Activated naive CD4-positive, alpha-beta T cell treated with anti-CD3 and anti-CD28 coated beads, Interleukin-2, amount 10 ng/mL, durations not matched to agents 7 days and 5 days (primary cell): ENCODE measurements at places on chromosomes 12 and 14.

DNA sequence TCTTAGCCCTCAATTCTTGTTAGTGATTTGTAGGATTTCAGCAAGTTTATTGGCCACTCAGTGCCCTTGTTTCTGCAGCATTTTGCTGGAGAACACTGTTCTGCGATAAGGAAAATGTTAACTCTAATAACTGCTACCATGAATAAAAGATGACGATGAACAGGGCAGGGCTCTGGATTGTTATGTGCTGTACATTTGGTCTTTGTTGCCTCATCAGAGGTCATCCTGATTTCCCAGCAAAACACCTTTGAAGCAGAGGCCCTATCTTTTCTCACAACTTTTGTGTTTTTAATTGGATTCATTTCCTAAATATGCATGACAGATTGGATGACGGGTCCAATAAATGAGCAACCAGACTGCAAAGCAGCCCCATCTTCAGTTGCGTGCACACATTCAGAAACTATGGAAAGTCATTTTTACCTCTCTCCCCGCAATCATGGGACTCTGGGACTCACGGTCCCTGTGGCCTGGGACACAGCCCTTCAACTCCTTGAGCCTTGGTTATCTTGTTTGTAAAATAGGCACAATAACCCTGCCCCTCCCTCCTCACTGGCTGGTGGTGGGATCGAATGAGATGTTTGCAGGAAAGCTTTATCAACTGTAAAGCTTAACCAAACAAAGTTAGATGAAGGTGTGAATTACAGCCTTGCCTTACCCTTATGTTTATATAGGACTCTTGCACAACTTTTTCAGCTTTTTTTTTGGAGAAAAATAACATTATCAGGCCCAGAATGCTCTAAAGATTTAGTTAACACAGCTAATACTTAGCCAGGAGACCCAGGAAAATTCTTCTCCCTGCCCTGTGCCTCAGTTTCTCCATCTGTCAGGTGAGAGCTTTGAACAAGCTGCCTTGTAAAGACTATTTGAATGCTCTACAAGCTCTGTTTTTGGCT is 45.4 kb downstream of the RPH3A start:
- no peaks in the 10 kb centered on the region for H3K36me3 ChIP-seq
- H3K4me3 ChIP-seq = no peak overlapping the region
- DNase-seq = no peak
- no peaks in the 10 kb centered on the region for H3K4me1 ChIP-seq
- H3K27ac ChIP-seq = no peak overlapping the region

- H3K27me3 ChIP-seq = peaks cover 10% of the 10 kb centered on the region
- no peak overlapping the region for H3K27ac ChIP-seq
- no peak for DNase-seq
- no peaks in the 10 kb centered on the region for H3K4me1 ChIP-seq
- no peaks in the 10 kb centered on the region for H3K36me3 ChIP-seq
Measured at GRCh38 chr12:31582155-31582554, 8.8 kb downstream of the DENND5B start.

GRCh38 chr14:23727566-23728335 is 91.6 kb downstream of the DHRS2 start:
- H3K36me3 ChIP-seq = no peaks in the 10 kb centered on the region
- no peak for DNase-seq
- no peaks in the 10 kb centered on the region for H3K27me3 ChIP-seq
- no peaks in the 10 kb centered on the region for H3K4me1 ChIP-seq
- H3K4me3 ChIP-seq = no peak overlapping the region

DNA sequence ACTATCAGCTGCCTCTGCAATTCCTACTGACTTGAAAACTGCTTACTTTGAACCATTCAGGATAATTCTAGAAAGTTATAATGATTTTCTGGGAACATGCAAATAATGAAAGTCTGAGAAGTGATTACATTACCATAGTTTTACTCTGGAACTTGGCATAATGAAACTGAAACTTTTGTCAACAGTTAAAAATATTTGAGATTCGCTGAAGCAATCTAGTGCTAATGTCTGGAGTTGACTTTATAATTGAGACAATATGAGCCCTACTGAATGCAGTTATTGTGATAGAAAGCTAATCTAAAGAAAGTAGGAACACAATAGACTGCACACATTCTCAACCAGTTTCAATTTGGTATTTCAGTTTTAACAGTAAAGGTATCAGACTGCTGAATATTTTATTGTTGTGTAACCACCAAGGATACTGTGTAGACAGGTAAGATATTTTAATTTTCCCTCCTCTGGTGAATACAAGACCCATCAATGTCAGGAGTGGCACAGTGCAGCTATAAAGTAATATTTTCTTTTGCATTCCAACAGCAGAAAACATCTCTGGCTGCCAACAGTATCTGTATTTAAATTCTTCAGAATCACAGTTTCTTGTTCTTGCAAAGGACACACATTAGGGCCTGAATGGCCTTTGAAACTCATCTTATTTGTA is 483.5 kb downstream of the ATP23 start:
- peak overlapping the region; percentile 89 for H3K27ac ChIP-seq
- no peak for DNase-seq
- no peak overlapping the region for H3K4me3 ChIP-seq
- H3K27me3 ChIP-seq = peaks cover 10% of the 10 kb centered on the region
- no peaks in the 10 kb centered on the region for H3K36me3 ChIP-seq
- peaks cover 37% of the 10 kb centered on the region for H3K4me1 ChIP-seq

DNA sequence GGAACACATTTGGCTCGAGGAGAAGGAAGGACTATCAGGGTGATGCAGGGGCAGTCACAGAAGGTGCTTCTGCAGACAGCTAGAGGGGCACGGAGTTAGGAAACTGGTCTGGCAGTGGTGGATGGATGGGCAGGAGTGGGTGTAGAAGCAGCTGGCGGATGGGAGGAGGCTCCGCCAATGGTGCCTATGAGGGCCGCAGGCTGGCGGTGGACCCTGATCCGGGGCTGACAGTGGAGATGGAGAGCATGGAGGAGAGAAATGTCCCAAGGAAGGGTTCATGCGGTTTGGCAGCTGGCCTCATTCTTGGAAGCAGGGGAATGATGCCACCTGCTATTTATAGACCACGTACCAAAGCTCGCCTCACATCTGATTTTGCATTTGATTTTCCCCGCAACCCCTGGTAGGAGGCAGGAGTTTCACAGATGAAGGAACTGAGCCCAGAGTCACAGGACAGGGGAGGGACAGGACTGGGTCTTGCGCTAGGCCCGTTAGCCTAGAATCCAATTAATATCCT is 237.1 kb downstream of the FOXN3 start:
- H3K36me3 ChIP-seq = peaks cover 8% of the 10 kb centered on the region
- H3K4me3 ChIP-seq = no peak overlapping the region
- H3K27me3 ChIP-seq = no peaks in the 10 kb centered on the region

DNA sequence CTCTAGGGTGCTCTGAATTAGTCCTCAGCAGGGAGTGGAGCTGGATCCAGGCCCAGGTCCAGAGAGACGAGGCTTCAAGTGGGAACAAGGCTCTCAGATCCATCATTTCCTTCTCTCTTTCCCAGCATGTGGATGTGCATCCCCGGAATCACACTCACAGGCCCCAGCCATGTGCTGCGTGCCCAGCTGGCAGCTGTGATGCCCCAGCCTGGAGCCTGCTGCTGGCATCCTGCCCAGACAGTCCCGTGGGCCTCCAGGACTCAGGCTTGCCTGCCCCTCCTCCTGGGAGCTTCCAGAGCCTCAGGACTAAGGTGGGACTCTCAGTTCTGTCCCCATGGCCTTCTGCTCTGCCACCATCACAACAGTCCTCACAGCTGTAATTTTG is 6.2 kb upstream of the KRT84 start:
- H3K36me3 ChIP-seq = no peaks in the 10 kb centered on the region
- H3K4me3 ChIP-seq = no peak overlapping the region
- H3K4me1 ChIP-seq = no peaks in the 10 kb centered on the region
- peaks cover 31% of the 10 kb centered on the region for H3K27me3 ChIP-seq
- DNase-seq = no peak

DNA sequence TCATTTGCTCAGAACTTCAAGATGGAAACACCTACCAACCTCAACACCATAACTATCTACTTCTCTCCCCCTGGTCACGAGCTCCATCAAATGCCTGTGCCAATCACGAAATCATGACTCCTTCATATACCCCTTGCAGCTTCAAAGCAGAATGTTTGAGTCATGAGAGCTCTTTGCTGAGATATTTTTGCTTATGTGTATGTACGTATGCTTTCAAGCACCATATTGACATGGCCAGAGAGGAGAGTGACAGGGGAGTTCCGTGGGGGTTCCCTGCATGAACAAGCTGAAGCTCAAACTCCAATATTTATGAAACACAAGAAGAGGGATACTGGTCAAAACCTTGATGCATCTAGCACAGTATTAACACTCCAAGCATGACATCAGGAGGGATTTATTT is 374.4 kb downstream of the DPF3 start:
- no peak for DNase-seq
- H3K4me1 ChIP-seq = peaks cover 84% of the 10 kb centered on the region
- H3K36me3 ChIP-seq = peaks cover 42% of the 10 kb centered on the region
- peak overlapping the region; percentile 98 for H3K27ac ChIP-seq

DNA sequence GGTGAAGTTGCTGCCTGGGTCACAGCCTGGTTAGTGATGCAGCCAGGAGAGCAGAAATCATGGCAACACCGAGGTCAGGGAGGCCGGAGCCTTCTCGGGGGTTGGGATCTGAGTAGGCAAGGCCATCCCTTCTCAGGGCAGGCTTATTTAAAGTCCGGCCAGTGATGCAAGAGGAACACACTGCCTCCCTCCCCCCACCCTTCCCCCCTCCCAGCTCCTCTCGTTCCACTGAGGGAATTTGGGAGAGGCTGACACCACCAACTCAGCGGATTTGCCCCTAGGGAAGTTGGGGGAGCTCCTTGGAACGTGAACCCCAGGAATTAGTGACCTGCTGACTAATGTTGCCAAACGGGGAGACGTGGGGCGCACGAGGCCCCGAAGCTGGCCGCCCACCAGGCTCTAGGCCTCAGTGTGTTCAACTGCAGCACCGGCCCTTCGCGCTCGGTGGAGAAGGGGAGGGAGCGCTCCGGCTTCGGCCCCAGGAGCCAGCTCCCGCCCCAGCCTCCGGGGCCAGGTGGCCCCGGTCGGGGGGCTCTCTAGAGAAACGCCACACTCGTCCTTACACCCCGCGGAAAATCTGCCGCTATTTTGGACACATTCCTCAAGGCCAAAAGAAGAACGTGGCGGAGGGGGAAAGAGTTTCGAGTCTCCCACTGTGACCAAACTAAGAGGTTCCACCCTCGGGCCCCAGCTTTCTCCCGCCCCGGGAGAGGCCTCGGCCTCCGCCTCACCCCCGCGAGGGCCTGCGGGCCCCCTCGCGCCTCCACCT is 1.6 kb downstream of the CTDSP2 start:
- H3K4me1 ChIP-seq = peaks cover 57% of the 10 kb centered on the region
- H3K36me3 ChIP-seq = peaks cover 14% of the 10 kb centered on the region
- H3K27ac ChIP-seq = peak overlapping the region; percentile 80
- H3K27me3 ChIP-seq = peaks cover 26% of the 10 kb centered on the region
- peak; percentile 55 for DNase-seq
- H3K4me3 ChIP-seq = peak overlapping the region; percentile 84

DNA sequence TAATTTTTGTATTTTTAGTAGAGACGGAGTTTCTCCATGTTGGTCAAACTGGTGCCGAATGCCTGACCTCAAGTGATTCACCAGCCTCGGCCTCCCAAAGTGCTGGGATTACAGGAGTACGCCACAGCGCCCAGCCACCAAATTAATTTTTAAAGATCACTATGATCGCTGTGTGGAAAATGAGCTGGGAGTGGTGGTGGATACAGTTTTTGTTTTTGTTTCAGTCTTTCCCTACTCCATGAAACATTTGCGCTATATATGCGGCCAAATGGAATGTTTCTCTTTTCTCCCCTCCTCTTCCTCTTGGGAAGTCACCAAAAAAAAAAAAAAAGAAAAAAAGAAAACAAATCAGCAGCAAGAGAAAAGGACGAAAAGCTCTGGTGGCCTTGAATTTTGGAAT is 20.8 kb upstream of the P2RX4 start:
- no peak overlapping the region for H3K27ac ChIP-seq
- DNase-seq = no peak
- no peaks in the 10 kb centered on the region for H3K27me3 ChIP-seq
- H3K36me3 ChIP-seq = peaks cover 28% of the 10 kb centered on the region
- H3K4me3 ChIP-seq = no peak overlapping the region

DNA sequence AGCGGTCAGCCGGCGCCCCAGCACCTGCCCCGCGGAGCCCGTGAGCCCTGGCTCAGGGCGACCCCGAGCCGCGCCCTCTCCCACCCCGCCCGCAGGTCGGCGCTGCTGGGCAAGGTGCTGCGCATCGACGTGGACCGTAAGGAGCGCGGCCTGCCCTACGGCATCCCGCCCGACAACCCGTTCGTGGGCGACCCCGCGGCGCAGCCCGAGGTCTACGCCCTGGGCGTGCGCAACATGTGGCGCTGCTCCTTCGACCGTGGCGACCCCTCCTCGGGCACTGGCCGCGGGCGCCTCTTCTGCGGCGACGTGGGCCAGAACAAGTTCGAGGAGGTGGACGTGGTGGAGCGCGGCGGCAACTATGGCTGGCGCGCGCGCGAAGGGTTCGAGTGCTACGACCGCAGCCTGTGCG is 14.4 kb downstream of the HHIPL1 start:
- H3K27me3 ChIP-seq = peaks cover 89% of the 10 kb centered on the region
- H3K36me3 ChIP-seq = no peaks in the 10 kb centered on the region
- H3K4me3 ChIP-seq = no peak overlapping the region
- DNase-seq = no peak
- H3K27ac ChIP-seq = no peak overlapping the region

DNA sequence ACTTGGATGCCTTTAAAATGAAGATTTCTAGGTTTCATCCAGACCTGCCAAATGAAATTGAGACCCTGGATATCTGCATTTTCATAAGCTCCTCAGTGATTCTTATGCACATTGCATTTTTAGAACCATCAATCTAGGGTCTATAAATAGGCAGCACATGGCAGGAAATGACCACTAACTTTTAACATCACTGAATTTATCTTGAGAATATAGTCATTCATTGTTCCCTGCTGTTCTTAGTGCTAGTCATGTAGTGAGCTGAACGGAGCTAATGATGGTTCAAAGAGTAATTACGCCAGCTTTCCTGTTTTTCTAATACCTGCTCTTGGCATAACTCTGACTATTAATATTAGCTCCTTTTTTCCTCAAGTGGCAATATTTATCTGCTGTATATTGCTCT is 91.6 kb downstream of the TPH2 start:
- H3K4me3 ChIP-seq = no peak overlapping the region
- H3K27ac ChIP-seq = no peak overlapping the region
- H3K36me3 ChIP-seq = no peaks in the 10 kb centered on the region
- no peaks in the 10 kb centered on the region for H3K4me1 ChIP-seq
- H3K27me3 ChIP-seq = no peaks in the 10 kb centered on the region

GRCh38 chr12:48866052-48866711 is 512 bp upstream of the RND1 start:
- H3K27ac ChIP-seq = peak overlapping the region; percentile 80
- H3K36me3 ChIP-seq = no peaks in the 10 kb centered on the region
- H3K4me3 ChIP-seq = peak overlapping the region; percentile 83
- peaks cover 36% of the 10 kb centered on the region for H3K27me3 ChIP-seq
- DNase-seq = no peak
- peaks cover 26% of the 10 kb centered on the region for H3K4me1 ChIP-seq

- peaks cover 15% of the 10 kb centered on the region for H3K4me1 ChIP-seq
- peaks cover 59% of the 10 kb centered on the region for H3K27me3 ChIP-seq
- H3K4me3 ChIP-seq = no peak overlapping the region
- DNase-seq = no peak
- no peak overlapping the region for H3K27ac ChIP-seq
Measured at GRCh38 chr14:75264036-75264435, 14.6 kb upstream of the FOS start.
